Stimulated activated CD4-positive, alpha-beta T cell treated with anti-CD3 and anti-CD28 coated beads, Interleukin-15, amount 100 ng/mL, for 48 hours (primary cell): ENCODE measurements at places on chromosomes 7 and 10.

DNA sequence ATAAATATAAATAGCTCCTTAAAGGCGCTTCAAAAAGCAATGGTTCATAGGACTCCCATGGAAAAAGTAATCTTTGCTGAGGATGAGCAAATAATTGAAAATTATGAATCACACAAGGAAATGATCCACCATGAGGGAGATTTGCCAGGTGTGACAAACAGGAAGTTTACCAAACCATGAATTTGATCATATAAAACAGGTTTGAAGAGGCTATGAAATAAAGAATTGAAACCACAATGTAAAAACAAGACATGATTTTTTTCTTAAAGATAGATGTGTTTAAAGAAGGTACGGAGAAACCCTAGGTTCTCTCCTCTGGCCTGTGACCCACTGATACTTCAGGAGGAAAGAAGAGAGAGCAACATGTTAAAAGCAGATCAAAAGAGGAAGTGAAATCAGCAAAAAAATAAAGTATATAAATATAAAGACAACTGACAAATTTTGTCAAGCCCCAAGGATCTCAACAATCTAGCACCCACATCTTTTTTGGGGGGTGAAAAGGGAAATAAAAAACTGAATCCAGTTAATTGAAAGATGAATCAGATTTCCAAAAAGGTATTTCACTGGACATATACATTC lies 111.3 kb upstream of the ASAH2 start:
- DNase-seq: no peak

DNA sequence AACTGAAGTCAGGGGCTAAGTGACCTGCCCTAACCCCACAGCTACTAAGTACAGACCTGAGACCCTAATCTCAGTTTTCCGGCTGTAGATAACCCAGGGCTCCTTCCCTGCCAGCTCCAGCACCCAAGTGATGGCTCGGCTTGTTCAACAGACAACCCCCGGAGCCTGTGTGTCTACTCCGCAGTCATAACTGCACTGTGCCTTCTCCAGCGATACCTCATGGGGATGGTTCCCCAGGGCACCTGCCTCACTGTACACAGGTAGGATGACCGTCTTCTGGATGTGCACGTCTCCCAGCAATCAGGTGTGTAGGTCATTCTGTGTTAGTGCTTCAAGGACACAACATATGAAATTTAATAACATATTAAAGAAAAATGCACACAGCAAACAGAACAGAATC lies 37.1 kb downstream of the CPXM2 start:
- no peak for DNase-seq

- no peak for DNase-seq
Measured at GRCh38 chr10:35502692-35503091, 102.4 kb upstream of the GJD4 start.

- DNase-seq: no peak
Measured at GRCh38 chr10:9734218-9734617, 1283.5 kb upstream of the CELF2 start.

DNA sequence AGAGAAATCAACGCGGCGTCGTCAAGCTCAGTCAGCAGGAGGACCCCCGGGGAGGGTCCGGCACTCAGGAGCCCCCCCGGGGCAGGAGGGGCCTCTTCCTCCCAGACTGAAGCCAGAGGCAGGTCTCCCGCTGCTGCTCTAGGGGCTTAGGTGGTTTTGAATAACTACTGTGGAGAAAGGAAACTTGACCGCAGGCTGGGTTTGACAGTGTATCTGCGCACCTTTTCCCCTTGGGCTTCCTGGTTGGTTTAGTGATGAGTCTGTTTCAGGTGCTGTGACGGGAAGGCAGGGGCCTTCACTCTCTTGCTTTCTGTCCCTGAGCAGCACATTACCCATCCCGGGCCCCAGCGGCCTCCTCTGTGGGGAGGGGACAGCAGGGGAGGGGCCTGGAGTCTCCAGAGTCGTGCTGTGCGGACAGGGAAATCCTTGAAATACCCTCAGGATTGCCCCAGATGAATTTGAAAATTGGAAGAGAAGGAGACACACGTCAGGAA lies 262.2 kb downstream of the ADARB2 start:
- DNase-seq: no peak

- no peak for DNase-seq
Measured at GRCh38 chr7:150408393-150409299, 29.5 kb downstream of the ZNF775 start.

DNA sequence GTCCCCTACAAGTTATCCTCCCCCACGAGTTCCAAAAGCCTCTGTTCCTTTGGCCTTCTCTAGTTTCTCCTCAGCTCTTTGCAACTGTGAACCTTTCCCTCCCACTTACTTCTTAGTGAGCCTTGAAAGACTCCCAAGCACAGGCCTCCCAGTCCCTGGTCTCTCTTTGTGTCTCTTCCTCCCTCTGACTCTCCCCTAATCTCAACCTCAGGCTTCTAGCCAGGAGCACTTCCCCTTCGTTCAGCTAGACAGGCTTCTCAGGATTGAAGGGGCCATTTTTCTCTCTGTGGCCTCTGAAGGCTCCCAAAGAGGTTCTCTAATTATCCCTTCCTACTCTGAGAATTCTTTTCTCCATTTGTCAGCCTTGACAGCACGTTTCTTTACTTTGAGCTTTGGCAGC lies 50.2 kb upstream of the PHYHIPL start:
- DNase-seq: no peak

DNA sequence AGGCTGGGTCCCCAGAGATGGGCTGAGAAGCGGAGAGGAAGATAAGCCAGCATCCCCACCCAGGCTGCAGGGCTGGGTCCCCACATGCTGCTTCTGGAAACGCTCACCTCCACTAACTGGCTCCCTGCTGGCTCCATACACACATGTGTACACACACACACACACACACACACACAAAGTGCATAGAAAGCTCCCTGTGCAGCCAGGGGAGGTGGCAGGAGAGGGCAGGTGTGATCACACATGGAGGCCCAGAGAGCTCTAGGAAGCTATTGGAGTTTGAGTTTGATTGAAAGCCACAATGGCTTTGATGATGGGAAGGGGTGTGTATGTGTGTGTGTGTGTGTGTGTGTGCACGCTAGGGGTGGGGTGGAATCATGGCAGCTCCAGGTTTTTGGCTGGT lies 29.3 kb downstream of the CXCL12 start:
- DNase-seq: no peak

- DNase-seq: no peak
Measured at GRCh38 chr7:16347066-16347826, 74.1 kb downstream of the CRPPA start.

DNA sequence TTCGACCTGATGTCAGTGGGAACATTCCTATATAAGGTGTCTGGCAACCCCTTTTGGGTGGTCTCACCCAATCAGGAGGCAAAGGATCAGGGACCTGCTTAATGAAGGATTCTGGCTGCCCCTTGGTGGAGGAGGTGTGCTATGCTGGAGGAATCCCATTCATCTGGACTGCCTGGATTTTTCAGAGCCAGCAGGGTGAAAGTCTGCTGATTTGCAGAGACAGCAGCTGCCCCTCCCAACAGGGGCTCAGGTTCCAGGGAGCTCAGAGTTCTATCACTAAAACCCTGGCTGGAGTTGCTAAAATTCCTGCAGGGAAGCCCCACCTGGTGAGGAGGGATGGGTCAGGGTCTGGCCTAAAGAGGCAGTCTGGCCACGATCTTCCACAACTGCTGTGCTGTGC lies 398.5 kb upstream of the CNTNAP2 start:
- no peak for DNase-seq

DNA sequence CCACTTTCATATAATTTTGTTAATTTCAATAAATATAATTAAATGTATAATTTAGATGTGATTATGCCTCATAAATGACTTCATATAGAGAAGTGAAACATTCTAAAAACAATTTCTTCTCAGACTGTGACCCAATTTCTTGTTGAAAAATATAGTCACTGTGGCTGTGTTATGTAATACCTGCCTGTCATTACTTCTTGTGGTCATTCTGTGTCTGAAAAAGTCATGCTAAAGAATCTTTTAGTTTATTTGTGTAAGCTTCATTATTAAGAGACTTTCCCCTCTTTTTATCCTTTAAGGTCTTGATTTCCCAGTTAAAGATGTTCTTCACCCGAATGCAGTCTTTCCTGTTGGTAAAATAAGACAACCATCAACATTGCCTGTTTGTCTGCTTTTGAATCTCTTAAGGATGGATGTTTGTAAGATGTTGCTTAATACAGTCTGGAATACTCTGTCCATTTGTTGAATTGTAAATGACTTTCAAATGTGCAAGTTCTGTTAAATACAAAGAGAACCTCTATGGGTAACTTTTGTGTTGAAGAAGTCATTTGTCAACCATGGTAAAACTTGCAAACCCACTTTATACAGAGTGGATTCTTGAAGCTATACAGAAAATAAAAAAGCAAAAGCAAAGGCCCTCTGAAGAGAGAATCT lies 16.0 kb downstream of the KAT6B start:
- DNase-seq: no peak

DNA sequence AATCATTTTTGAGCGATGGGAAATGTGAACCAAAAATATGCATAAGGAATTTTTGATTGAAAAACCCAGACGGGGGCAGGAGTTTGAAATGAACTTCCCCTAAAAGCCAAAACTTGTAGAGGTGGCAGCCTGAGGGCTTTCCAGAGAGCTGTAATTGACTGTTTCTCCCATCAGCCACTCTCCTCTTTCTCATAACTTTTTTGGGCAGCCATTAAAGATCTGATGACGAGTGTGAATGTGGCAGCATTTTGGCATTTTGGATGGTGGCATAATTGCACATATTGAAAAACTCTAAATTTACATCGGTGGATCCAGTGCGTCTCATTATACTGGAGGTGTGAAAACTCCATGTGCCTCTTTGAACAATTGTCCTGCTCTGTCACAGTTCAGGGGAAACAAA lies 159.0 kb downstream of the CUX1 start:
- DNase-seq: no peak

DNA sequence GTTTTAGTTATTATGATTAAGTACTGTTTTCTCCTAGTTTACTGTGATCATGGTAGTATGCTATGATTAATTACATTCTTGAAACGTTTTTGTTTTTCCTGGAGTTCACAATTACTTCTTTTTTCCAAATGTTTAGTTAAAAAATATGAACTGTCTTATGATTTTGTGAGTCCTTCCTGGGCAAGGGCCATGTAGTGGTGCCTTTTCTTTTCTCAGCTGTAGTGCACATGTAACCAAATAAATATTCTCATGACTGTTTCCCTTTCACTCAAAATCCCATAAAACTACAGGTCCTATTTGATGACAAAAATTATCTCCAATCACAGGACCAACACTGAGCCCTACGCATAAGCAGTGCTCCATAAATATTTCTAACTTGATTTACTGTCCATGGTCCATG lies 118.9 kb upstream of the EGR2 start:
- no peak for DNase-seq

- no peak for DNase-seq
Measured at GRCh38 chr10:7533657-7534479, 123.0 kb upstream of the SFMBT2 start.

DNA sequence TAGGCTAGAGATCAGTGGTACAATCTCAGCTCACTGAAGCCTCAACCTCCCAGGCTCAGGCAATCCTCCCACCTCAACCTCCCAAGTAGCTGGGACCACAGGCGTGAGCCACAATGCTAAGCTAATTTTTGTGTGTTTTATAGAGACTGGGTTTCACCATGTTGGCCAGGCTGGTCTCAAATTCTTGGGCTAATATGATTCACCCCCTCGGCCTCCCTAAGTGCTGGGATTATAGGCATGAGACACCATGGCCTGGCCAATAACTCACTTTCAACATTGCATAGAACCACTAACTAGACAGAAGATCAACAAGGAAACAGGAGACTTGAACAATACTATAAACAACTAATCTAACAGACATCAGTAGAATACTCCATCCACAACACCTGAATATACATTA lies 191.7 kb downstream of the LRRN3 start:
- DNase-seq: no peak

GRCh38 chr10:71342573-71343391 lies 23.7 kb downstream of the SLC29A3 start:
- no peak for DNase-seq

- DNase-seq: no peak
Measured at GRCh38 chr7:129517931-129518330, 15.6 kb downstream of the SMKR1 start.

DNA sequence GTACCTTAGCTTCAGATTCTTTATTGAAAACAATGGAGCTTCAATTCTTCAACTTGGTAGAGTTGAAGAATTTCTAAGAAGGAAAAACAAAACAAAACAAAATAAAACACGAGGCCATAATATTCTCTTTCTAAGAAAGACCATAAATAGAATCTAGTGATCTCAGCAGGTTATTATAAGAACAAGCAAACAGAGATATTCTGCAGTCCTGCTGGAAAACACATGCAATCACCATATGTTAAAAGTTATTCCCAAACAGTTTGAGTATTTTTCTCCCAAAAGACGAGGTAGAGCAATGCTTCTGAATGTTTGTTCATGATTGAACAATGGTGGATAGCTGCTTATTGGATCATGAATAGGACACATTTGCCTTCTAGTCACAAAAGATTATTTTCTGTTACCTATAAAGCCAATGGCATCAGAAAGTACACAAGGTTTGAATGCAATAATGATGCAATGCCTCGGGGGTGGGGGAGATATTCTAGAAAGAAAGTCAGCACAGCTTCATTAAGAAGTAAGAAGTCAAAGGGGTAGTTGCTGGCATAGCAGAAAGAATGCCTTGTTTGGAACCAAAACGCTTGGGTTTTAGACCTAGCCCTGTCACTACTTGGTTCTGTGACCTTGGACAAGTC lies 59.3 kb downstream of the CREB3L2 start:
- DNase-seq: no peak

DNA sequence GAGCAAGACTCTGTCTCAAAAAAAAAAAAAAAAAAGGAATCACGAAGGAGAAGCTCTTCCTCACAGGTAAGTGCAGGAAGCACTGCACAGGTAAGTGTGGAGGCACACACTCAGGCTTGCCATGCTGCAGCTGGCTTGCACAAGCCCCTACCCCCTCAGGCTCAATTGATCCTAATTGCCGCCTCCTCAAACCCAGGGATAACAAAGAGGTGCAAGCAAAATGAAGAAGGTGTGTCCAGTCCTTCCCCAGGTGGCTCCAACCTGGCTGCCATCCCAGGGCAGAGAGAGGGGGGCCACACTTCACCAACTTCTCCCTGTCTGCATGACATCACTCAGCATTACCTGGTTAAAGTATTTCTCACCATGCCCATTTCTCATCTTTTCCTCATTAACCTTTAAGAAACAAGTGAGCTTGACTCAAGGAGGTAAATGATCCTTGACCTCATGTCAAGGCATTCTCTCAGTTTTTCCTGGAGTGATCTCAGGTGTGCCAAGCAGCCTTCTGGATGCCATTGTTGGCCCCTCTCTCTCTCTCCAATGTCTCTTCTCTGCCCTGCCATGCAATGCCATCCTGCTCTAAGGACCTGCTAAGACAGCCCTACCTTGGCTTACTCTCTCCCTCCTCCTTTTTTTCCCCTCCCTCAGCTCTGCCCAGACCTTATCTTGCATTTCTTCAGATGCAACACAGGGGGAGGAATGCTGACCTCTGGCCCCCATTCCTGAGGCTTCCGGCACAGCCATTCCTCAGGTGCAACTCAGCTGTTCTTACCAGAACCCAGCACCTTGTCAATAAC lies 13.0 kb upstream of the TRPV6 start:
- no peak for DNase-seq
